Non-pigmented ciliary epithelial cell (primary cell): ENCODE measurements at places on chromosomes 11 and 22.

DNA sequence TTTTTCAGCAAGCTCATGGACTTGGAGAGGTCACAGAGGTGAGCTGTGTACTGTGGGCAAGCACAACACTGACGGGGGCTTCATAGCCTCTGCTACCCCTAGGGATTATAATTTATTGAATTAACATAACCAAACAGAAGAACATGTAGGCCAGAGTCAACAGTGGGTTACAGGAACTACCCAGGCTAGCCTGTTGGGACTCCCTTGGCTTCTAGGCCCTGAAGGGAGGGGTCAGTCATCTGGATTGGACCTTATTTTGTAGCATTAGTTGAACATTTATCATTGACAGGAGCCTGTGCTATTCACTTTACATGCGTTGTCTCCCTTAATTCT lies 56.9 kb downstream of the KREMEN1 start:
- DNase-seq = no peak

DNA sequence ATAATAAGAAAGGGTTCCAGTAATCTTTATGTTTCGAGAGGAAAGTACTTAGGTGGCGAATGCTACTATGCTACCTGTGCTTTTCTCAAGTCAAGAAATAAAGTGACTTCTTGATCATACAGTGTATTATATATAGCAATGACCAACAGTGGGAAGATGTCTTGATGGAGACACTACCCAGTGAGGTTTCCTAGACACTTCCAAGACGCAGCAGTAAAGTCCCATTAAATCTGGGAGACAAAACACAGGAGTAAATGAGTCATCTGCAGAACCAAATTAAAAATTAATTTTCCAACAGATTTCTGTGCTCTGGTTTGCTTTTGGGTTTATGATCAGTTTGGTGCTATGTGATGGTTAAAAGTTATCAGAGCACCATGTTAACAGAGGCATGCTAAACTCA lies 29.1 kb upstream of the RAB38 start:
- no peak for DNase-seq

- DNase-seq = no peak
Observed at GRCh38 chr11:17558025-17558780, 11.1 kb downstream of the OTOG start.

GRCh38 chr22:22878211-22878570 lies 9.4 kb upstream of the IGLL5 start:
- DNase-seq = no peak

GRCh38 chr22:26273011-26273675 lies 103.9 kb downstream of the SEZ6L start:
- DNase-seq = no peak

DNA sequence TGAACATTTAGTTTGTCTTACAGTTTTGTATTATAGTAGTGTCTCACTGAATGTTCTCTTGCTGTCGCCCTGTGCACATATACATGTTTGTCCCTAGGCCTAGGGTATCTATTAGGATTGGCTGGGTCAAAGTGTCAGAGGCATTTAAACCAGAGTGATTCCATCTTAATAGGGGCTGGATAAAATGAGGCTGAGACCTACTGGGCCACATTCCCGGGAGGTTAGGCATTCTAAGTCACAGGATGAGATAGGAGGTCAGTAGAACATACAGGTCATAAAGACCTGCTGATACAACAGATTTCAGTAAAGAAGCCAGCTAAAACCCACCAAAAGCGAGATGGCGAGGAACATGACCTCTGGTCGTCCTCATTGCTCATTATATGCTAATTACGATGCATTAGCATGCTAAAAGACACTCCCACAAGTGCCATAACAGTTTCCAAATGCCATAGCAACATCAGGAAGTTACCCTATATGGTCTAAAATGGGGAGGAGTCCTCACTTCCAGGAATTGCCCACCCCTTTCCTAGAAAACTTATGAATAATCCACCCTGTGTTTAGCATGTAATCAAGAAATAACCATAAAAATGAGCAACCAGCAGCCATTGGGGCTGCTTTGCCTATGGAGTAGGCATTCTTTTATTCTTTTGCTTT lies 82.6 kb downstream of the LDLRAD3 start:
- DNase-seq = no peak

- DNase-seq = no peak
Observed at GRCh38 chr11:10307022-10307399, 2.1 kb downstream of the ADM start.
